ENCODE measurements at places on chromosomes 12 and 14.

DNA sequence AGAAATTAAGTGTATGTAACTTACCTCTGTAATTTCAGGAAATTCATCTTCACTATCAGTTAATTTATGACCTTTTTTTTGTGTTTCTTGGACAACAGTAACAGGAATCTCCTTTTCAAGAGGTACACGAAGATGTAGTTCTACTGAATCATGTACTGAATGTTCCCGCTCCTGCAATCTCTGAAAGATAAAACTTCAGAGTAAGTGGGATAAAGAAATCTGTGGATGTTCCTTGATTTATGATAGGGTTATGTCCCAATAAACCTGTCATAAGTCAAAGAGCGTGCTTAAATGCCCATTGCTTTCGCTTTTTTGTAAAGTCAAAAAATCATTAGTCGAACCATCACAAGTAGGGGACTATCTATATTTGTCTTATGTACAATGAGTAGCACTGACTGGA, 40.8 kb downstream of the SENP1 start:
- no peak for DNase-seq

DNA sequence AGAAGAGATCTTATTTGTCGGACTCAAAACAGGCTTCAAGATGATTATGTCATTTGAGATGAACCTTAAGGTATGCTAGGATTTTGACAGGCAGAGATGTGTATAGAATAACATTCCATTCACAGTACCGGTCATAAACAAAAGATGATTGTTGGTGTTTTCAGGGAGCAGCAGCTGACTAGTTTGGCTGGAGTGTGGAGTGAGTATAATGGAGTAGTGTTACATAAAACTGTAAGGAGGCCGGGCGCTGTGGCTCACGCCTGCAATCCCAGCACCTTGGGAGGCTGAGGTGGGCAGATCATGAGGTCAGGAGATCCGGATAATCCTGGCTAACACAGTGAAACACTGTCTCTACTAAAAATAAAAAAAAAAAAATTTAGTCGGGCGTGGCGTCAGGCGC, 23.9 kb downstream of the SERPINA10 start:
- no peak for DNase-seq

- no peak for DNase-seq
Measured at GRCh38 chr14:28406196-28406595, 360.4 kb upstream of the FOXG1 start.

DNA sequence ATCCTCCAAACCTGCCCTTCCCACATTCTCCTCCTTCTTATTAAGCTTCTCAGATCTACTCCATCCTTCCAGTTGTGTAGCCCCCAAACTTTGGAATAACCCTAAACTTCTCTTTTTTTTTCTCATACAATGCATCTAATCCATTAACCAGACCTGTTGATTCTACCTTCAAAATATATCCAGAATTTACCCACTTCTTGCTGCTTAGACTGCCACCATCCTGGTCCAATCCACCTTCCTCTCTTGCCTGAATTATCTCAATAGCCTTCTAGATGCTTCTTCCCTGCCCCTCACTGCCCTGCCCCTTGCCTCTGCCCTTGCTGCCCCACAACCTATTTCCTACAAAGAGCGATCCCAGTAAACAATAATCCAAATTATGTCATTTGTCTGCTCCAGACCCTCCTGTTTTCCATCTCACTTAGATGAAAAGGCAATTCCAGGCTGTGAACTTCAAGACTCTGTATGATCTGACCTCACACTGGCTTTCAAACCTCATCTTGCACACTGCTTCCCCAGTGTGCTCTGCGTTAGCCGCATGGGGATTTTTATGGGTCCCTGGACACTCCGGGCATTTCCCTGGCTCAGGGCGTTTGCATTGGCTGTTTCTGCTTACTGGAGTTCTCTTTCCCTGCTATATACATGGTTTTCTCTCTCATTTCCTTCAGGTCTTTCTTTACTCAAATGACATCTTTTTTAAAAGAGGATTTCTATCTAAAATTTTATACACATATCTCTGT, 42.6 kb upstream of the HIF1A start:
- no peak for DNase-seq

- no peak for DNase-seq
Measured at GRCh38 chr12:116673681-116674111, 64.2 kb downstream of the SPRING1 start.

DNA sequence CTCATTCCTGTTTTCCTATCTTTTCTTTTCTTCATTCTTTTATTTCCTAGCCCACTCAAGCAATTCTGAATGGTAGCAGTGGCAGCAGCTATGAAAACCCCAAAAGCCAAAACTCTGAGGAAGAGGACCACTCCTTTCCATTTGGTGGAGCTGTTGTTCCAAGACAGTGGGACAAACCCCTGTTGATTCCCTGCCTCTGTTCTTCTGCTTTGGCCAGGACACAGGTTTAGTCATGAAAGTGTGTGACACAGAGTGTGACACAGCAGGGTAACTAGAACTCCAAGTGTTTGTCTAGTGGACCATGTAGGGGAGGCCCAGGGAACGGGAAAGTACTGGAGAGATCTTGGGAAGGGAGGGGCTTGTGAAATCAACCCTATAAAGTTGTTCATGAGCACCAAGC, 71.1 kb downstream of the PTCSC3 start:
- no peak for DNase-seq

- DNase-seq = no peak
Measured at GRCh38 chr14:22794551-22794951, 20.7 kb downstream of the SLC7A7 start.

DNA sequence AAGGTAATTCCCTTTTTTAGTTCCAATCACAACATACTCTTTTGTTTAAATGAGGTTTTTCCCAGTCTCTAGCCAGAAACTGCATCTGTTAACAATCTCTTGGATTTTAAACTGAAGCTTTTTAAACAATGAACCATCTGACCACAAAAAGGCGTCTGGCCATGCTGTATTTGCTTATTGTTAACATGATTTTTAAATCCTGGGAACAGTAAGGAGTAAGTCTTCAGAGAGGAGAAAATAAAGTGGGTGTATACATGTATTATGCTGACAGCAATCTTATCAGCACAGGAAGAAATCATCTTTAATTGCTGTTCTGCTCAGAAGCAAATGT, 106.2 kb downstream of the DAAM1 start:
- no peak for DNase-seq

- DNase-seq = no peak
Measured at GRCh38 chr12:50825372-50825838, 17.3 kb upstream of the TMPRSS12 start.

DNA sequence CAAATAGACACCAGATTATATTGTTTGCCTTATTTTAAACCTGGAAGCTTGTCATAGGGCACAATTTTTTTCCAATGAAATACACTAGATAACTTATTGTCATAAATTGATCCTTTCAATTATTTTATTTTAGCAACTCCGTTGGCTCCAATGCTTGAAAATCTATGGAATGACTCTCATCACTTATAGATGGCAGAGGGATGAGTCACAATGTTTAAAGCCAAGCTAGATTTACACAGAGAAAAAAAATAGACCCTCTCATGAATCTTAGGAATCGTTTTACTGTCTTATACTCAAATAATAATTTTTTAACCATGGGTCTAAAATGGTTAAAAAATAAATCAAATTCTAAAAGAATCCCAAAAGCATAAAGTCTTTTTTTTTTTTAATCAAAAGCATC, 1276.6 kb upstream of the FLRT2 start:
- DNase-seq = no peak

GRCh38 chr12:21248679-21249078, 86.0 kb downstream of the SLCO1A2 start:
- DNase-seq = no peak
